ENCODE measurements at places on chromosomes 2 and 18.

GRCh38 chr18:50340078-50340477 lies 34.8 kb upstream of the SKA1 start:
- DNase-seq = no peak

DNA sequence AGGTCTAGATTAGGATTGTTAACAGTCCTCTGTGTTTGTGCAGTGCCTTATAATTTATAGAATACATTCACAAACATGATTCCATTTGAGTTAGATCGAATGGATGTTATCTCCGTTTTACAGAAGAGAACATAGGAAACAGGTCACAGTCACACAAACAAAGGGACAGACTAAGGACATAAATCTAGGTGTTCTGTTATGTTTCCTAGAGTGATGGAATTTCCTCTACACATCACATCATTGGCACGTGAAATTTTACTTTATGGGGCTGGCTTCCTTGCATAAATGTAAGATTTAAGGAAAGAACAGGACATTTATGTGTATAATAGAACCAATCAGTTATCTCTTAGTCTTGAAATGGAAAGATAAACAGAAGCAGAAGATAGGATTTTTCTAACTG lies 6.4 kb downstream of the TRIM54 start:
- DNase-seq = no peak

DNA sequence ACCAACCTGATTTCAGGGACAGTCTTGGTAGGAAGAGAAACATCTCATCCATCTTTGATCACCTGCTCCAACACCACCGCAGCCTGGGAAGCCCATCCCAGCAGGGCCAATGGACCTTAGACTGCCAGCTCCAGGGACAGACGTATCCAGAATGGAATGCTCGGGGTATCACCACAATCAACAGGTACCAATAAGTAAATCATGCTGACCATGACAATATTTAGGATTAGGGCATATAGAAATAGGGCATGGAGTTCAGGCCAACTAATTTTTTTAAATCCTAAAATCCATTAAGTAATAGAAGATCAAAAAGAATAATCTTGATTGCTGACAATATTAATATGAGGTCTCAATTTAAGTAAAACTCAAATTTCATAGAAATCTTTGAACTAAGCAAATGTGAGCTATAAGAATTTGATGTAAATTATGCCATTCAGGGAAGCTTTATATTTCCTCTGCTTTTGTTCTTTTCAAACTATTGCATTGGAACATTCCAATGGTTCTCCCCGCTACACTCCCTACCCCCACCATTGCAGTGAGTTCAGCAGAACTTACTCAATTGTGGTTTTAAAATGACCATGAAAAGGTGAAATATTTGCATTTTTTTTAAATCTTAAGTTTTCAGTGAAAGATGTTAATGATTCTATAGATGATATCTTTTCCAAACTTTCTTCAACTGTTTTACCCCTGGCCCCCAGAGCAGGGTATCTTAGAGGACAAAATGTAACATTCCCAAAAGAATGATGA lies 138.6 kb downstream of the DNER start:
- DNase-seq = no peak

- peak; percentile 50 for DNase-seq
Observed at GRCh38 chr18:44887227-44887631, 206.5 kb downstream of the SETBP1 start.

- DNase-seq = no peak
Observed at GRCh38 chr18:25093141-25093540, 258.8 kb downstream of the ZNF521 start.

DNA sequence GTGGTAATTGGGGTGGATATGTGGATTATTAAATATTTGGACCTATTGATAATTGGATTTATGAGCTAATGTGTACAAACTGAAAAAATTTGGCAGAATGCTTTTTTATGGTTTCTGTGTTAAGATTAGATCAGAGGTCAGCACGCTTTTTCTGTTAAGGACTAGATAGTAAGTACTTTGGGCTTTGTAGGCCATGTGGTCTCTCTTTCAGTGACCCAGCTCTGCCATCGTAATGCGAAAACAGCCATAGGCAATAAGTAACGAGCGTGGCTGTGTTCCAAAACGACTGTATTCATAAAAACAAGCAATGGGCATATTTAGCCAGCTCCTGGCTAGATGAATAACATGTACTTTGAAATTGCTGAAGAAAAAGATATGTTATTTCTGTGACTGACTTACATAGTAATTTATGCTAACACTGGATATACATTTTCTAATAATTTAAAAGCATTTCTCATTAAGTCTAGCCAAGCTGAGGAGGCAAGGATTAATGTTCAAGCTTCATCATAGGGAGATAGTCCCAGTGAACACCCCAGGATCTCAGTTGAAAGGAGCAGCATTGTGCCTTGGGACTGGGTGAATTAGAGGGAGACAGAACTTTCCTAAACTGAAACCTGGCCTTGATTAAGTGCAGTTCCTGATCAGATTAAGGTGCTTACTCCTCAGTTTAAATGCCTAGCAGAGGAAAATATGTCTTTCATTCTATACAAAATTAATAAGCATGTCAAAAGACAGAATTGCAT lies 20.0 kb downstream of the CCDC138 start:
- DNase-seq = no peak
